HFFc6 (cell line): ENCODE measurements at places on chromosomes 11 and 22. TPM values are rescaled to one million over a fixed set of nuclear protein-coding genes. Genes with fewer than 3 reads are reported as not detected.

The IGF2 gene
- total RNA-seq, result 0.72 to 2.6 TPM (median 0.97 TPM) in 3 replicates

The OR56A1 gene
- not detected in 3 replicates for total RNA-seq

The MRGPRX3 gene
- not detected in 3 replicates for total RNA-seq

The PARVG gene
- total RNA-seq, result not detected in 3 replicates

The SLC22A6 gene
- total RNA-seq, result not detected in 3 replicates
